ENCODE measurements at places on chromosomes 11 and 22.

GRCh38 chr22:22023581-22024137 is 41.1 kb upstream of the TOP3B start:
- DNase-seq = no peak

GRCh38 chr22:38267086-38267485 is 5.7 kb downstream of the TMEM184B start:
- no peak for DNase-seq

DNA sequence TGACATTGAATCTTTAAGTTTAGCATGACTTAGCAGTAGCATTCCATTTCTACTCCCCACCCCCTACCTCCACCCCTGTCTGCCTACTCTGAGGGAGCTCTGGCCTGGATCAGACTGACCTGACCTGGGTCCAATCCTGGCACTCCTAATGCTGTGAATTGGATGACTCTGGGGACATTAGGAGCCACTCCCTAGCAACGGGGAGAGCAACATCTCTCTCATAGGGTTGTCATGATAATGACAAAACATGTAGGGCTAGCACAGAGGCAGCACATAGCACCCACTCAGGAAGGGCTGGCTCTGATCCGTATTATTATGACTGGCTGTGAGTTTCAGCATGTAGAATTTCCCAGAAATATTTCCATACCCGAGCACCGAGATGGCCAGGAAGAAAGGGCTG is 40.5 kb downstream of the CABIN1 start:
- no peak for DNase-seq

- DNase-seq = no peak
Observed at GRCh38 chr11:111944651-111945051, 7.5 kb downstream of the DIXDC1 start.

DNA sequence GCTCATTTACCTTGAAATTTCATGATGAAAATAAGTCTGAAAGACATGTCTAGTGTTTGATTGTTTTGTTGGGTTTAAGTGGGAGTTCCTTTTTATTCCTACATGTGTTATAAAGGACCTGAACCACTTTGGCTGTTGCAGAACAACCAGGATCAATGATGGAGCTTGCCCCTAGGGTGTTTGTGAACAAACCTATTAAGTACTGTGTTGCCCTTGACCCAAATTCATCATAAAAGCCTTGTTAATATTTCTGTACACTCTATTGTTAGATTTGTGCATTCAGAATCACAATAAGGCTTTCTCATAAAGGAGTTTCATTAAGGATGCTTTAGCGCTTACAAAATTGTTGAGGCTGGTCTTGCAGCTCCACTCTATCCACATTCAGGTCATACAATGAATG is 452.6 kb downstream of the NELL1 start:
- no peak for DNase-seq

GRCh38 chr11:117824571-117825537 is at the start of gene FXYD2:
TSS of gene FXYD2 (minus strand) at chr11:117824744. CDS start at chr11:117824678, 66 bp downstream.
- DNase-seq = peak; percentile 29
